ENCODE measurements at places on chromosomes 2 and 18.

DNA sequence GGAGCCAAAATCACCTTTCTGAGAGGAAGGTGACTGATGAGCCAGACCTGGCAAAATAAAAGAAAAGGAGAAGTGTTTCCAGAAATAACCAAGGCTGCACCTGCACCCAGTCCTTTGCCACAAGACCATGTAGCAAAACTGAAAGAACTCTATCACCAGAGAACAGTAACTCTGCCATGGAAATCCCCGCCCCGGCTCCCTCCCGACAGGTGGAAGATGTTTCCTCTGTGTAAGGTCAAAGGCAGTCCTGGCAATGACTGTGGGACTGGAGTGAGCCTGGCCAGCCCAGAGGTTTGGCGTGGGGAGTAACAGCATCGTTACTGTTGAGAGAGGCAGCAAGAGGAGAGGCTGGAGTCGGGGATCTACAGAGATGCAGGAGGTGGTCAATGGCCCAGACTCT is 42.3 kb downstream of the SPRED2 start:
- DNase-seq: no peak

DNA sequence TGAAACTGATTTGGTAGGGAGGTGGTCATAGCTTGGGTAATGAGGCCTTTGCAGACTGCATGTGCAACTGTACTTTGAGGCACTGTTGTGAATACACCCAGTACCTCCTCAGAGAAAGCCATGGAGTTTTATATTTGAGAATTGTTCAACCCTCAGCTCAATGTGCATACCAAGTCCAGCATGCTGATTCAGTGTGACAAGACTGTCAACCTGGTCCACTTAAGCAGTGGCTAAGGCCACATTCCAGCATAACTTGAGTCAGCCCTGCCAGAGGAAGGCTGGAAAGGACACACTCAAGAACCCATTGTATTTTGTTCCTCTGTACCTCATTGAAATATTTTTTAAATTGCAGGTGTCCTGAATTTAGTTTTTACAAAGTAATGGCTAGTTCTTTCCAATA is 121.8 kb upstream of the HNMT start:
- DNase-seq: no peak

GRCh38 chr2:105239924-105240323 is 1.6 kb upstream of the GPR45 start:
- DNase-seq: peak; percentile 86

GRCh38 chr2:238433300-238433915 is 6.7 kb downstream of the ASB1 start:
- DNase-seq: no peak

GRCh38 chr2:186427970-186428369 is 58.1 kb upstream of the ZC3H15 start:
- no peak for DNase-seq

- DNase-seq: no peak
Measured at GRCh38 chr18:6370410-6370809, 44.3 kb downstream of the L3MBTL4 start.

DNA sequence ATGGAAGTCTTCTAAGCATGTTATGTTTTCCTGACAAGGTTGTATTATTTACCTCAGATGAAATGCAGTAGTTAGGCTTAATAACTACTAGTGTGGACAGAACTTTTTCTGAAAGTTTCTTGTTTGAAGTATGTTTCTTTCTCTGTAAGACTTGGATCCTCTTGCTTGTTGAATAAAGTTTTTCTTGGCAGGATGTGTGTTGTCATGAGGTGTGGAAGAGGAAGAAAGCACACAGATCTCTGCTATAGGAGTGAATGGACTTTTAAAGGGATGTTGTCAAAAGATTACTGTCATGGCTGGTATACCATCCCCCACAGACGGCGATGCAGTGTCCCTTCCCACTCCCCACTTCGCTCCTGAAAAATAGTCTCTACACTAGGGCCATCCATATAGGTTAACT is 2.6 kb downstream of the CAB39 start:
- DNase-seq: no peak

- no peak for DNase-seq
Measured at GRCh38 chr2:120383631-120384340, 37.9 kb downstream of the INHBB start.

DNA sequence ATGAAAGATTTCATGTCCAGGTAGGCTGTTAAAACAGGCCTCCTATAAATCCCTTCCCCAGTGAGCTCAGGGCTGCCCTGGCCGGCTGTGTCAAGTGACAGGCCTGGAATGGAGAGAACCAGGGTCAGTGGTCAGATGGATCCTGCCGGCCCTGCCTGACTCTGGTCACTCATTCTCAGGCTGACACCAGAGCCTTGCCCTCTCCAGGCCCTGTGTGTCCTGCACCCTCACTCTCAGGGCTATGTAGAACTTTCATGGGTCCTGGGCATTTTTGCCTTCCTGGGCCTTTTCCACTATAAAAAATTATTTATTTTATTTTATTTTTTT is 82.0 kb upstream of the RGPD5 start:
- no peak for DNase-seq

- DNase-seq: no peak
Measured at GRCh38 chr2:207111757-207112156, 54.0 kb downstream of the KLF7 start.

DNA sequence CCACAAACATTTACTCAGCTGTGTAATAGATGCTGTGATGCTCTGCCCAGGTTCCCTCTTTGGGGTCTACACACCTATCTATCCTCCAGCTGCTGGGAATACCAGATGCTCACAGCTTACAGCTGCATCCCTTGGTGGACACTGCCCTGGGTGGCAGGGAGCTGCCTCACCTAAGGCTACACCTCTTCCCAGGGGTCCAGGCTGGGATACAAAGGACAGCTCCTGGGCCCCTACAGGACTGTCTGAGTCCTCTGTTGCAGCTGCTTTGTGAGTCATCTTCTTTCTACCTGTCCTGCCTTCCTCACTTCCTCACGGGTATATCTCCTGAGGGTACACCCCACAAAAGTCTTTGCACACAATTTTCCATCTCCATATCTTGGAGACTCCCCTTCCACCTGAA is 27.6 kb downstream of the THNSL2 start:
- no peak for DNase-seq

DNA sequence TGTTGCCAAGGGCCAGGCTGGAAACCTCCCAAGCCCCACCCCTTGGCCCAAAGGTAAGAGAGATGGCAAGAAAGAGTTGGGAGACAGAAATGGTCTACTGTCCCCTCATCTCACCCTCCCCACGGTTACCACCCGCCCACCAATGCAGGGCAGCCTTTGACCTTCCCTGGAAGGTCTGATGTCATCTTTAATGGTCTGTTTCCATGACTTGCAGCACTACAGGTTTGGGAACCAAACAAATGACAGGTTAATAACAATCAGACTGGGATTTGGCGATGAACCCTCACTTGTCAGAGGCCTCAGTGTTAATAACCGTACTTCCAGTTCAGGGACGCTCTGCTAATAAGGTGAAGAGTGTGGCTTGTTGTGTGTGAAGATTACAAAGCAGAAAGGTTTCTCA is 70.4 kb downstream of the MRO start:
- no peak for DNase-seq

GRCh38 chr18:54203914-54204313 is 20.6 kb downstream of the MBD2 start:
- no peak for DNase-seq

Data from kidney epithelial cell (primary cell).